ENCODE measurements at places on chromosomes 5 and 9.

GRCh38 chr5:91474201-91474600, 91.1 kb upstream of the ARRDC3 start:
- no peak for DNase-seq

- DNase-seq = no peak
These were observed 9.2 kb downstream of the PCDH1 start for GRCh38 chr5:141869040-141869439.

- no peak for DNase-seq
These were observed 53.3 kb upstream of the ZBED3 start for GRCh38 chr5:77140350-77140749.

DNA sequence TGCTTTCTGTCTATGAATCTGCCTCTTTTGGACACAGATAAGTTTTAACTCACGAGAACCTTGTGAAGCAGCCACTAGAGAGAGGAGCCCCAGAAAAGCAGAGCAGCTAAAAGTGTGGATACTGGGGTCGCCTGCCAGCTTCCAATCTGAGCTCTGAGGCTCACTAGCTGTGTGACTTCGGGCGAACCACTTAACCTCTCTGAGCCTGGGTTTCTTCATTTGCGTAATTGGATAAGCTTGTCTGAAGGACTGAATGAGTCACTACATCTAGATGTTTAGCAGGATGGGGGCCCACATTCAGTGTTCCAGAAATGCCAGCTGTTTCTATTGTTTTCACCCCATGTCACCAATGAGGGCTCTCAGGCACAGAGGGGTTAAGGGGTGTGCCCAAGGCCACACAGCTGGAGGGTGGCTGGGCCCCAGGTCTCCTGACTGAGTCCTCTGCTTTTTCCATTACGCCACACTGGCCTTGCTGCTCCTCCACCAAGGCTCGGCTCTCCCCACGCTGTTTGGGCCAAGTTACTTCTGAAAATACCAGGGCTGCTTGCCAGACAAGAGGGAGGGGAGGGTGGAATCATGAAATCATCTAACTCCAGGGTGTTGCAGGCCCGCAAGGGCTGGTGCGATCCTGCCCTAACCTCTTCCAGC, 36.2 kb downstream of the SH3PXD2B start:
- DNase-seq = no peak

DNA sequence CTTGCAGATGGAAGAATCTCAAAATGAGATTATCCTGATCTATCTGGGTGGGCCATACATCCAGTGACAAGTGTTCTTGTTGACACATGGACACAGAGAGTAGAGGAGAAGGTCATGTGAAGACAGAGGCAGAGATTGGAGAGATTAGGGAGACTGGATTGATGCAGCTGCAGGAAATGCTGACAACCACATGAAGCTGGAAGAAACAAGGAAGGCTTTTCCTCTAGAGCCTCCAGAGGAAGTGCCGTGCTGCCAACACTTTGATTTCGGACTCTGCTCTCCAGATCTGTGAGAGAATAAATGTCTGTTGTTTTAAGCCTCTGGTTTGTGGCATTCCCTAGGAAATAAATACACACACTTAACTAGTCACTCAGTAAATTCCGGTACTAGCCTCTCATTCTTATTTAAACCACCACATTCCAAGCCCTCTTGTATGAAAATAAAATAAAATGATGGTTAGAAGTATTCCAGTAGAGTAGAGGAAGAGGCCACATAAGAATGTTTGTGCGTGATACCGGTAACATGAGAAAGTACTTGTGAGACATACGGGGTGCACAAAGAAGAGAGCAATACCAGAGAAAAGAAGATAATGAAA, 110.9 kb upstream of the DMAC1 start:
- DNase-seq = no peak

DNA sequence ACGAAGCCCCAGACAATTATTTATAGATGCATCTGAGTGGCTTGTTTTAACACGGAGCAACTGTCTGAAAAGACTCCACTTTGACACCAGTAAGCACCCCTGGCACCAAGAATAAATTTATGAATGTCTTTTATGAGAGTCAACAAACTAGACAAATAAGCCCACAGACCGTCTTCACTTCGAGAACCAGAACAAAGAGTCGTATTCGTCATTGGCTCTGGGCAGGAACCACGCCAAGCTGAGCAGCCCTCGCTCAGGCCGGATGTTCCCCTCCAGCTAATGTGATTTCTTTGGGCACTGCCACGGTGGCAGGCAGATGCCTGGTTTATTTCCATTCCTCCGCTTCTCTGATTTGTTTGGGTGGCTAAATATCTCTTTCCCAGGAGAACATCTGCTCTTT, 91.9 kb upstream of the STC2 start:
- no peak for DNase-seq
